PC-9 (cell line): ENCODE measurements at places on chromosomes 1 and 21.

DNA sequence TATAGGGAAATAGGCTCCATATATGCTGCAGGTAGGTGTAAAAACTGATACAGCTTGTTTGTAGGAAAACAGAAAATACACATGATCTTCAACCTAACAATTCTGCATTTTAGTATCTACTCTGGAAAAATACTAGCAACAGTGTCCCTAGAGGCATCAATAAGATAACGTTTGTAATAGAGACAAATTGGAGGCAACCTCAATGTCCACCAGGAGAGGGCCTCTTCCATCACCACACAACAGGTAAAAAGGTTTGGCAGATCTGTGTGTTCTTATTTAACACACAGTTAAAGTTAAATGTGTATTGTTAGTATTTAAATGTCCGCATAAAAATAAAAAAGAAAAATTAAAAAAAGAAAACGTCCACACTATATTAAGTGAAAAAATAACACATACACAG is 5.4 kb downstream of the EIF2D start:
- no peak for DNase-seq

DNA sequence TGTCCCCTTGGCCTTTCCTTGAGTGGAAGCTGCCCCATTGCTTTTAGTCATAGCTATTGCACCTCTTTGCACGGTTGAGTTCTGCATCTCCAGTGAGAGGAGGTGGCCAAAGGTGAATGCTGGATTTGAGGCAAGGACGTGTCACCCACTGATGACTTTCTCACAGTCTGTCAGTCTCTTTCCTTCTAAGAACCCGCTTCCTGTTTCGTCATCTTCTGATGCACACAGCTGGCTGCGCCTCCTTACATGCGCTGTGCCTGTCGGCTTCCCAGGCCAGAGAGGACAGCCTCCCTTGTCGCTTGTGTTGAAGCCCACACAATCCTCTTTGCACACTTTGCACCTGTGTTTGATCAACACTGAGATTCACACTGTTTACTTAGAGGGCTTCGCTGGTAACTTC is 41.8 kb upstream of the PWP2 start:
- DNase-seq = no peak

DNA sequence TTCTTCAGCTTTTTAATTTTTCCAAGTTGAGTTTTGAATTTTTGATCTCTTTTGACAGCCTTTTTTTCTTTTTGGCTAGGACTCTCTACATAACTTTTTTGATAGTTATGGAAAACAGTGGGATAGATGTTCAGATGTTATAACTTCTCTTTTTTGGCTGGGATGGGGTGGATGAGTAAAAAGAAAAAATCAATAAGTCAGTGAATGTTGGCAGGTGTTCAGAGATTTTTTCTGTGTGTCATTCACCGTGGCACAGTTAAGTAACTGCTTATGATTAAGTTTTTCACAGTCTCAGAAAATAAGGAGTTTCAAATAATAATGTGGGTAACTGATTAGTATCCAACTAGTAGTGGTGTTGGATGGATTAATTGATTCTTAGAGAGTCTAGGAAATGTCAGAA is 24.0 kb downstream of the HS2ST1 start:
- no peak for DNase-seq

DNA sequence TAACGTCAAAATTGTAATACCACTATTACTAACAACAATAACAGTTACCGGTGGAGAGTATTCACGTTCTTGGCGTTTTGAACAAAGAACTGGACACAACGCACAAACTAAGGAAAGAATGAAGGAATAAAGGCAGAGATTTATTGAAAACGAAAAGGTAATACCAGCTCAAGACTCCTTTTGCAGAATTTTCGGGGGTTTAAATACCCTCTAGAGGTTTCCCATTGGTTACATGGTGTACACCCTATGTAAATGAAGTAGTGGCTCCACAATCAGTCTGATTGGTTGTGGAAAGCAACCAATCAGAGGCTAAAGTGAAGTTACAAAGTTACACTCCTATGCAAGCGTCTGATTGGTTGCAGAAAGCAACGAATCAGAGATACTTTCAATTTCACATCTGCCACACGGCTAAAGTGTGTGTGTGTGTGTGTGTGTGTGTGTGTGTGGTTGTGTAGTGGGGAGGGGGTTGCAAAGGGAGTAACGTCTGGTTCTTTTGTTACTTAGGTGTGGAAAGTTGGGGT is 1.1 kb upstream of the GTF2B start:
- peak; percentile 99 for DNase-seq

DNA sequence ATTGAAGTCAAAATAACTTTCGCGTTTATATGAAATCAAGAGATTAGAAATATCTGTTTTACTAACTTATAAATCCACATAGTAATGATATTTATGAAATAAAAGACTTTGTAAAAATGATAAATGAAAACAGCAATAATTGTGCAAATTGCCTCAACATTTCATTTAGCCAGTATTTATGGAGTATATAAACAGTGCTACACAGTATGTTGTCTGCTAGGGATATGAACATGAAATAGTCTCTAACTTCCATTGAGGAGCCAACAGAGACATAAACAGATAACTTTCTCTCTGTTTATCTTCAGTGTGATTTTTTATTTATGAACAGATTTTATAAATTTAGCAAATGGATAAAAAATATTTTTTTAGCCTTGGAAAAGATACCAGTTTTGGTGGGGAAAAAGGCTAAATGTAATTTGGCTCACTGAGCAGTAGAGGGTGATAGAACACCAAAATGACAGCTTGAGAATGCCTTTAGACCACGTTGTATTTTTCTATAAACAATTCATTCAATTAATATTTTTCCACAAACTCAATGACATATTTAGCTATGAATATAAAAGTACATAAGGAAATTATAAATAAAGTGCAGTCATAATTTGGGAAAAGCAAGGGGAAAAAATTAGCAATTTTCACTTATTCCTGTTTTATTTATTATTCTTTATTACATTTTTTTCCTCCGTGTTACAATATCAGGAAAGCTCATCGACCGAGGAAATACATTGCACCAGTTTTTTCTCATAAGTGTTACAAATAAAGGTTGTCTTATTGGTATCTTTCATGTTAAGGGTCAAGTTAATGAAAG is 47.5 kb upstream of the EEIG2 start:
- DNase-seq = peak; percentile 53

DNA sequence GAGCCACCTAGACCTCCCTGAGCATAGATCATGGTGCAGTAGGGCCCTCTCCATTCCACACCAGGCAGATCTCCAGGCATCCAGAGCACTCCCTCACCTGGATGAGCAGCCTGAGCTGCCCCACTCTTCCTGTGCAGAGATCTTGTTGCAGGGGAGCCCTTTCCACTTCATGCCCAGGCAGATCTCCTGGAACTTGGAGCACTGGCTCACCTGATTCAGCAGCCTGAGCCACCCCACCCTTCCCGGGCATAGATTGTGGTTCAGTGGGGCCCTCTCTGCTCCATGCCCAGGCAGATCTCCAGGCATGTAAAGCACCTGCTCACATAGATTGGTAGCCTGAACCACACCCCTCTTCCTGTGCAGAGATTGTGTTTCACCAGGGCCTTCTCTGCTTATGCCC is 78.0 kb downstream of the SEC16B start:
- DNase-seq = no peak

- DNase-seq = no peak
Measured at GRCh38 chr1:165174491-165174890, 182.0 kb downstream of the LMX1A start.

- no peak for DNase-seq
Measured at GRCh38 chr21:35509001-35509704, 460.1 kb upstream of the RUNX1 start.
